ENCODE measurements at places on chromosomes 2 and 18. TPM values are rescaled to one million over a fixed set of nuclear protein-coding genes. Genes with fewer than 3 reads are reported as not detected.

- no peak for DNase-seq
These were observed 4.8 kb upstream of the CELF4 start for GRCh38 chr18:37570336-37570930.

UGGT1 gene
- total RNA-seq, result 74.7 TPM

DNA sequence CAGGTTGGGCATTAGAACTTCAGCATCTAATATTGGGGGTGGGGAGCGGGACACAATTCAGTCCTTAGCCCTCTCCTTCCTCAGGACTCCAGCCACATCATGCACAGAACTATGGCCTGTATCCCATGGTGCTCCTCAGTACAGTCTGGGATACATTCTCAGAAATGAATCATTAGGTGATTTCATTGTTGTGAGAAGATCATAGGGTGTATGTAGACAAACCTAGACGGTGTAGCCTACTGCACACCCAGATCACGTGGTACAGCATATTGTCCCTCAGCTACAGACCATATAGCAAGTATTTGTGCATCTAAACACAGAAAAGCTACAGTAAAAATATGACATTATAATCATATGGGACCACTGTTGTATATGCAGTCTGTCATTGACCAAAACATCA is 23.2 kb upstream of the IMP4 start:
- no peak for DNase-seq

DNA sequence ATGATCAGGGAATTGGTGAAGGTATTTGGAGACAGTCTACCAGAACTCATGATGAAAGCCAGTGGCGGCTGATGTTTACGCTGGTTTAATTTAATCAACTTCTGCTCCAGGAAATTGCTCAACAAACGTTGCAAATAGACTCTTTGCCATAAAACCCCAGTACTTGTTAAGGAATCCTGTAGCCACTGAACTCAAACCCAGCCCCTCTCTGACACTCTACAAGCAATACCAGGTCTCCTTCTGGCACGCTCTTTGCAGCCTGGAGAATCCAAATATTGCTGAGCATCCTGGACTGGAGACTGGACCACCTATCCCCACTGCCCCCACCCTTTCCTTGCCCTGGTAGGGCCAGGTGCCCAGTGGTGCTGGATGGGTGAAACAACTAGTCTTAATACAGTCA is 308.2 kb downstream of the FBXO15 start:
- DNase-seq, result no peak

GALNT3 gene
- 21.3 TPM for total RNA-seq

DNA sequence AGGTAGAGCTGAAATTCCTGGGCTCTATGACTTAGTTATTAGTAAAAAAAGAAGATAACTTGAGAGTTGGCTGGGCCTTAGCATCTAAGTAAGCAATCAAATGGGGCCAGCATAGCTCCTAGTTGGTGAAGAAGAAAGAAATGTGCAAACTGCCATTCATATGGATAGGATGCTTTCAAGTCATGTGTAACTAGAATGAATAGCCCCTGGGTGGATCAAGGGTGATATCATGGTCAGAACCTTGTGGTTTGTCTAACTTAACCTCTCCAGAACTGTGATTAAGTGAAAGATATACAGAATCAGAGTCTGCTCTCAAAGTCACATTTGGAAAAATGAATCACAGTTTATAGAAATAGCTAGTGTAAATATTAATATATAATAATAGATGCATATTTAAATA is 198.7 kb upstream of the DTNA start:
- no peak for DNase-seq

GAREM1 gene
- not detected for total RNA-seq

- DNase-seq, result no peak
These were observed 105.8 kb upstream of the PID1 start for GRCh38 chr2:229376866-229377265.

GRCh38 chr2:48560546-48561209 is 30.7 kb downstream of the STON1 start:
- DNase-seq, result no peak

DNA sequence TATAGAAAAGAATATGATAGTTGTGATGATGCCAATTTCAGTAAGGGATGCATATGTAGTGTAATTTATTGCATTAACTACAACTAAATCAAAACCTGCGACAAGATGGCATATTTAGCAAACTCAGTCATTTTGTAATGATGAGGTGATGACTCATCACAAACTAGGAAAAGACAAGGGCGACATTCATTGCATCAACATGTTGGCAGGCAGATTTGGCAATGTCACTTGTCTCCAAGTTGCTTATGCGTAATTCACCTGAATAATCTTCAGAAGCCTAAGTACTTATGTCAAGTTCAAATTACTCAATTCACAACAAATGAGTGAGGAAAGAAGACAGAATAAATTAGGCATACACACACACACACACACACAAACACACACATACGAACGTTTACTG is 273.2 kb upstream of the RGPD4 start:
- DNase-seq, result no peak

GRCh38 chr2:62034715-62035114 is 129.2 kb downstream of the COMMD1 start:
- DNase-seq, result no peak

DNA sequence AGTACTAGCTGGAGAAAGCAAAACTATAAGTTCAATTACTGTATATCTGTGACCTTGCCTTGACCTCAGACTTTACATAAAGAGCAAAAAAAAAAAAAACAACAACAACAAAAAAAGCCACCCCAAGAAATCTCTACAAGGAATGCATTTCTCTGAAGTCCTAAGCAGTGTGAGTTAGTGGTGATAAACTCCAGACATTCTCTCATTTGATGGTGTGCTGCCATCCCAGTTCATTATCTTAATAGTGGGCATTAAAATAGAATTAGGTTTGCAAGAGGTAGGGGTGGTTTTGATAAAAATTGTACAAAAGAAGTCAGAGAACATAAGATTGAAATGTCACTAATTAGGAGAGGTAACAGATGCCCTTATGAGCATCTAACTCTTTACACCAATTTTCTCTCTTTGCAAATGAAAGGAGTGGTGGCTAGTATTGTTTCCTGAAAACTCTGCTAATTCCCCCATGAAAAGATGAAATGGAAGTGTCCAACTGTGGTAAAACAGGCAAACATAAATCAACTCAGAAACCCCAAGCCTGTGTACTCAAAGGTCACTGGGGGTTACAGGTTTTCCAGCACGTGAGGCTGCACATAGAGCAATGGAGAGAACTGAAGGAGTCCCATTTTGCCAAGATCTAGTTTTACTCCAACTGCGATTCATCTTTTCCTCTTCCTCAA is 131.9 kb downstream of the MEIS1 start:
- no peak for DNase-seq

GRCh38 chr2:240451108-240451611 is 15.7 kb downstream of the GPC1 start:
- no peak for DNase-seq

RETREG2 gene
- total RNA-seq, result 52.5 TPM

DNA sequence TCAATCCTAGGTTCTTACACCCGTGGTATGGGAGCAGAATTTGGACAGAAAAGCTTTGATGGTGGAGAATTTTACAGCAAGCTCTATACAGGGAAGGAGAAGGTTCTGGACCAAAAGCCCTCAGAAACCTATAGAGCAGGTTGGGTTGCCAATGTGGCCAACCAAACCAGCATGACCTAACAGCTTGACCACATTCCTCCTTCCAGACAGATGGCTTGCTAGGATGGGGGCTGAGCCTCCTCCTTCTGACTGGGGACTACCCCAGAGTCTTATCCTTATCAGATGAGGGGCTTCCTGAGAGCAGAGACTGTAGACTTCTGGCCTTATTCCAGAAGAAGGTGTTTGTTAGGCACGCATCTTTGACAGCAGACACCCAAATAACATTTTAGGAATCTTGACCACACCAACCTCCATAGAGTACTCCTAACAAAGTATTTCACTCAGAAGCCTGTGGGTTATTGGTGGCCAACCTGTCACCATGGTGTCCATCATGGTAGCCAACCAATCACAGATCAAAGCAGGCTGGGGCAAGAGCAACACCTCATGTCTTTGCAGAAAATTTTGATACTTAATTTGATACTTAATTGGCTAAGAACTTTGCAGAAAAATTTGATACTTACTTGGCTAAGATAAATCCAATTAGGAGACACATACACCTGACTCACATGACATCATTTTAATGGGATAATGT is 34.8 kb upstream of the EPAS1 start:
- DNase-seq, result no peak

UGT1A8 gene
- total RNA-seq, result not detected

DNA sequence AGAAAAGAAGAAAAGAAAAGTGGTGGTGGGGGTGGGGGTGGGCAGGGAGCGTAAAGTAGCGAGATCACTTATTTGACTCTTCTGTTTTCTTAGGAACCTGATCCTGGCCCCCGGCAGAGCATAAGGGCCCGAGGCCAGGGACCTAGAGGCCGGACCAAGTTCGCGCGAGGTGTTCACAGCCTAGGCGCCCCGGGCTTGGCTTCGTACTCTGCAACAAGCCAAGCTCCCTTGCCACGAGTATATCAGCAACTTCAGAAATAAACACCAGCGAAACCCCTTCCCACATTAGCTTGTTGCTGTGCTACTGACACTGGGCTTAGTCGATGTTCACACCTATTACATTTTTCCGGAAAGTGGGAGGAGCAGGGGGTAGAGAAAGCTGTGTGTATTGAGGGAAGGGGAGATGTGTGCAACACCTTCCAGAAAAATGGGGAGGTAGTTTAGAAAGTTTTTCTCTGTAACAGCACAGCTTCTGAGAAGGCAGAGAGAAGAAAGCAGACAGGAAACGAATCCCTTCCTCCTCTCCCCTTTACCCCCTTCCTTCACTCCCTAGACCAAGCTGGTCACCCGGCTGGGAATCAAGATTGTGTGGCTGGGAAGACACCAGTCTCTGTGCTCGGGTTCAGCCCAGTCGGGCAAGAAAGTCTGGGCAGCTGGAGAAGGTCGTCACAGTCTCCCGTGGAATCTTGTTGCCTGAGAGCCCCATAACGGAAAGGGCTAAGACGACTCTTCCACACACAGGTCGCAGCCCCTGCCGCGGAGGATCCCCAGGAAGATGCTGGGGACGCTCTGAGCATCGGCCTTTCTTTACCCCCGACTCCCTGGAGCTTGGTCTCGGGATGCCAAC is 12.0 kb upstream of the SATB2 start:
- DNase-seq, result no peak

DNA sequence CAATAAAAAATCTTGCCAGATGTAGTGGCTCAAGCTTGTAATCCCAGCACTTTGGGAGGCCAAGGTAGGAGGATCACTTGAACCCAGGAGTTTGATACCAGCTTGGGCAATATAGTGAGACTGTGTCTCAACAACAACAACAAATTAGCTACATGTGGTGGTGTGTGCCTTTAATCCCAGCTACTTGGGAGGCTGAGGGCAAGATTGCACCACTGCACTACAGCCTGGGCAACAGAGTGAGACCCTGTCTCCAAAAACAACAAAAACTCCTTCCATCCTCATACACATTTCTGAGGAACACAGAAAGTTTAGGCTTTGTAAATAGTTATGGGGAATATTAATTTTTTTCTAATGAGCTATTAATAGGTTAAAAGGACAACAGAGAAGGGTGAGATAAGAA is 17.0 kb downstream of the PDE6D start:
- DNase-seq, result no peak

ADRA2B gene
- 0.21 TPM for total RNA-seq

- DNase-seq, result no peak
These were observed 219.8 kb downstream of the SH3BP4 start for GRCh38 chr2:235171550-235172031.

DPYSL5 gene
- total RNA-seq, result not detected

CLK1 gene
- total RNA-seq, result 114 TPM

GRCh38 chr18:48804856-48805610 is 145.7 kb downstream of the SMAD7 start:
- DNase-seq, result no peak

DNA sequence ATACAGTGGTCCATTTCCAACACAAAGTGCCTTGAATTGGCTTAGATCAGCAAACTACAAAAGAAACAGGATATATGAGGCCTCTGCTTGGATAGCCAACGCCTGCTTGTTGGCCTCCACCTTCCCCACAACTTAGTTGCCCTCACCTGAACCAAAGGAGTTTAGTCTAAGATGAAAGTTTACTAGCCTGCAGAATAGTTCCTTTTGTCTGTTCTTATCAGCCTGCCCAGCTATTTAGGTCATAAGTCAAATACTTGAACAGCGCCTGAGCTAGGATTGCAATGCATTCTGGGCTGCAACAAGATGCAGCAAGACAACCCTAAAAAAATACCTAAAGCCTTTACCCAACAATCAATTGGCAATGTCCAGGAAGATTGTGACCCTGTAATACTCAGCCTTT is 13.1 kb upstream of the EPG5 start:
- no peak for DNase-seq

ABCG8 gene
- 0.23 TPM for total RNA-seq

DNA sequence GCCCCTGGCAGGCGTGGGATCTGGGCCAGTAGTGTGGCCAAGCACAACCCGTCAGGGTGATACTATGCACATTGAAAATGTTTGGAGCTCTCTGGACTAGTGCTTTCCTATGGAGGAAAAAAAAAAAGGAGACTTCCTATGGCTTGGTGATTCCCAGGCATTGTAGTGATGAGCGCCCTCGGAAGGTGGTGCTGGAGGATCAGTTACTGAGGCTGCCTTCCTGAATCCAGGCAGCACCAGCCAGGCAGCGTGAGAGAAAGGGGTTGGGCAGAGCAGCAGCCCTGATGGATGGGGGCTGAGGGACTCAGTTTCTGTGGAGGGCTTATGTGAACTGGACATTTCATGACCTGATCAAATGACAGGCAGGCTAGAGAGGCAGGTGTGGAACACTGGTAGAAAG is 70.9 kb downstream of the CHRNA1 start:
- no peak for DNase-seq

UGT1A10 gene
- not detected for total RNA-seq

DNA sequence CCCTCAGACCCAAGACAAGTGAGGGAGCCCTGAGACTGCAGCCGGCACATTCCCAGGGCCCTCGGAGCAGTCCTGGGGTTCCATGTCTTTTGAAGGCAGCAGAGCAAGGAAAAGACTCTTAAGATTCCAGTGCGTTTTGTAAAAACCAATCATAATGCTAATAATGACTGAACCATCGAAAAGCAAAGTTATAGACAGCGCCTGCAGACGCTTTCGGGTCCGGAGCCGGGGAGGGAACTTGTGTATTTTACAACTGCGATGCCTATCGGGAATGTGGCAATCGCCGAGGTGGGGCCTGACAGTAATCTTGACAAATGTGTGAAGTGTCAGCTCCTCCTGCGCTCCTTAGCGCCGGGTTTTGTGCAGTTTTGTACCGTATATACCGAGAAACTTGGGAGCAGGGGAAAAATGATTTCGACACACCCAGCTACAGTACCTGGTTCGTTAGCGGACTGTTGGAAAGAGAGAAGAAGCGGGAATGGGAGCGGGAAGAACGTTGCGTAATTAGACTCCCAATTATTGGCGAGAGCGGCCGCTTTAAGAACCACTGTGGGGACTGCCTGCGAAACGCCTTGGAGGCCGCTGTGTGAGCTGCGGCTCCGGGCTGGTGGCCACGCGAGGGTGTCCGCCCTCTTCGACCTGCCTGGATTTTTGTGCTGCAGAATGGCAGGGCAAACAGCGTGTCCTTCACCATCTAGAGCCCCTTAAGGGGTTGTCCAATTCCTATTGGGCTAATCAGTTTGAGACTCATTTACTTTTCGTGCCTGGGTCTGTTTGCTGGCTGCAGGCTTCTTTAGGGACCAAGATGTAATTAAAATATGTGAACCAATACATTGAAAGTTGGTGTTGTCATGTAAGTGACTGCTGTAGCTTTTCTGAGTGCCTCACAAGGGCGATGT is 2.4 kb downstream of the EPAS1 start:
- no peak for DNase-seq

GRCh38 chr18:58098706-58099105 is 54.7 kb downstream of the NEDD4L start:
- no peak for DNase-seq

ALPP gene
- not detected for total RNA-seq

GRCh38 chr2:237271698-237272652 is 142.0 kb downstream of the COL6A3 start:
- no peak for DNase-seq

- no peak for DNase-seq
These were observed 523.1 kb upstream of the HS6ST1 start for GRCh38 chr2:128841803-128842202.

Data from activated T-helper 2 cell treated with anti-CD3 and anti-CD28 coated beads, Interferon-gamma antibody, Interleukin-2, Interleukin-4, amounts not matched to agents 10 μg/mL and 5 μg/mL and 100 μg/mL, durations not matched to agents 14 hours and 24 hours and 36 hours (primary cell).